NCI-H1930 (cell line): ENCODE measurements at places on chromosomes 6 and 20.
A peak's percentile ranks its signal among the peaks of the same experiment; 100 is the strongest.

DNA sequence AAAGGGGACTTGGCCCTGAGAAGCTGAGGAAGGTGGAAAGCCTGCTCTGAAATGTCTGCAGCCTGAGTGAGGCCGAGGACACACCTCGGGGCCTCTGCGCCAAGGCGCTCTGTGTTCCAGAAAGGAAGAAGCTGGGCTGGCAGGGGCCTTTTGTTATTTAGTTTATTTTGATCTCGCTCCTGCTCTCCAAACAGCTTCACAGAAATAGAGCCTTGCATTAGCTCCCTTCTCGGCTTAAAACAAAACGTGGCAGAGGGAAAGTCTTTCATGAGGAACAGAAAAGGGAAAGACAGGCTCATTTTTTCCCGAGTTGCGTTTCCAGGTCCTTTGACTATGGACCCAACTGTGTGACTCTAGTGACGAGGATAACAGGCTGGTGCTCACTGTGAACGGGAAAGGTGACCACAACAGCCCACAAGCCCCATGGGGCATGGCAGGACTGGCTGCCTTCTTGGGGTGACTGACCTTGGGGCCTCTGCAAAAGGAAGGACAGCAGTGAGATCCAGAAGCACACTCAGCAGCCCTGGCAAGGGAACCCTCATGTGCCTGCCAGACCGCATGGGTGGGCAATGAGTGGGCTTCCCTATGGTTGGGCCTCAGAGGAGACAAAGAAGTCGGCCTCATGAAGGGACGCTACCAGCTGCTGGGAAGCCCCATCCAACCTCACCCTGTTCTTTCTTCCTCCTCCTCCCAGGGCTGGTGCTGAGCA lies 18.7 kb downstream of the LEMD2 start:
- no peak for DNase-seq

GRCh38 chr6:129485746-129486145 lies 224.2 kb downstream of the ARHGAP18 start:
- no peak for DNase-seq

DNA sequence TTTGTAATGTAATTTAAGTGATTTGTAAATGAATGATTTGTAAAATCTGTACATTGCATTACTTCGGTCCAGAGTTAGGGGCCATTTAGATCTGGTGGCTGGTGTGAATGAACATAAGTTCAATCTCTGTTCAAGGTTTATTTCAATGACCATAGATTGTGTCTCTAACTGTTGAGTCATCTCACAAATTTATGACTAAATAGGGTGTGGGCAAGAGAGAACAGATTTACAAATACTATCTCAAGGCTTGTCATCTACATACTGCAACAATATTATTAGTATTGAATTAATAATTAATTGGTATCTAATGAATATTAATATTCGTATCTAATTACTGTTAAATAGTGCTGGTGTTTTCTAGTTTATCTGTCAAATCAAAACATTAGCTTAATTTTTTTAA lies 115.3 kb upstream of the EDN1 start:
- no peak for DNase-seq

- no peak for DNase-seq
Observed at GRCh38 chr20:38108438-38108985, 56.6 kb downstream of the TGM2 start.

GRCh38 chr6:133683308-133683580 lies 205.7 kb upstream of the TCF21 start:
- DNase-seq: no peak

DNA sequence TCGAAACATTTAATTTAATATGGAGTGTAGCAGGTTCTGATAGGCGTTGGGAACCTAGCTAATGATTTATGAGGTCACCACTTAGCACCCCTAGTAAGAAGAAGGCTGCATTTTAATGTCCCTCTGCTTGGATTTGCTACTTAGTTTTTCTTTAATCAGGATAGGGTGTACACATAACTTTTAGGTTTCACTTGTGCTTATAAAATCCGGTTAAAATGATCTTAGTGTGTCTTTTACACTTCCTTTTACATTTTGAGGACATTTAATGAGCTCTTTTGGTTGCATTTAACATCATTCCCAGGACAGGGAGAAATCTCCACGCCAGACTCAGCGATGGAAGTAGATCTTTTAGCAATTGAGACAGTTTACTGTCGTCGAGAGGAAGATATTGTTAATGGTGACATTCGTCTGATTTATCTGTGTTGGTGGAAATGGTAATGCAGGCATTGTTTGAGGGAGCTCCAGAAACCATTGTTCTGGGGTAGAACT lies 5.6 kb downstream of the TFAP2A start:
- no peak for DNase-seq

- no peak for DNase-seq
Observed at GRCh38 chr6:149940672-149940982, 1.2 kb upstream of the ULBP2 start.

DNA sequence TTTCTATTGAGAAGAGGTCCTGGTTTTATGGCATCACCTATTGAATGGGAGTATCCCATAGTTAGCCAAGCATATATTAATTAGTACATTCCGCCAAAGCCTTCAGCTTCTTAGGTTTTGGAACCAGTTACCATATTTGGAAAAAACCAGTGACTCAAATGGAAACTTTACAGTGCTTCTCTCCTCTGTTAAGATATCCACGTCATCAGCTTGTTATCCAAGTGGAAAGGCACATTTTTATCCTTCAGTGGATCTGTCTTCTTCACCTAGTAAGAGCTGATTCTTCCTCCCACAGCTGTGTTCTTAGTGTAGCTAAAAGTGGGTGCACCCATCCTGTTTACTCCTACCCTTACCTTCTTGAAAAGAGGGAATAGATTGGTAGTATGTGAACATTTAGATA lies 34.5 kb downstream of the TPD52L1 start:
- no peak for DNase-seq

DNA sequence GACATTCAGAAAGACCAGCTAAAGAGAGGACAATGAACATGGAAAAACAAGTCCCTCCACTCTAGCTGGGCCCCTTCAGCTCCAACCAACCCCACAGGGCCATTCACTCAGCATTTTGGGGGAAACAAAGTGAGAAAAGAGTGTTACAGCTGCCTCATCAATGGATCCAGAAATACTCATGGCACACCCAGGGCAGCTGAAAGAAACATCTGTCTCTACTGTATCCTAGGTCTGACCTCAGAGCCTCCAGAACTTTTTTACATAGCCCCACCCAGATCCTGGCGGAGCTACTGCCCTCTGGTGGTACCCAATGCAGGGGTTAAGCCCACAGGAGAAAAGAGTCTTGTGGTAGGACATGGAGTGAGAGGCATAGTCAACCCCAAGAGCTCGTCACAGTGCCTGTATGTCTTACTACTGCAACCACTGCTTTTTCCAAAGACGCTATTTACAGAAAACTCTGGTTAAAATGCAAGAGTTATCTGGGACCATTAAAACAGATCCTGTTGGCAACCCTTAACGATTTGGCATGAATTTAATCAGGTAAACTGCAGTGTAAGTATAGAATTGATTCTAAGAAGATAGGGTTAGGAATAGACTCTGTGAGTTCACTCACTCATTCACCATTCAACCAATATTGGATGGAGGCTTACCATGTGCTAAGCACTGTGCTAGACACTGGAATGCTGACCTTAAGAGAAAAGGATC lies 37.4 kb upstream of the FAM83C start:
- DNase-seq: peak; percentile 17

DNA sequence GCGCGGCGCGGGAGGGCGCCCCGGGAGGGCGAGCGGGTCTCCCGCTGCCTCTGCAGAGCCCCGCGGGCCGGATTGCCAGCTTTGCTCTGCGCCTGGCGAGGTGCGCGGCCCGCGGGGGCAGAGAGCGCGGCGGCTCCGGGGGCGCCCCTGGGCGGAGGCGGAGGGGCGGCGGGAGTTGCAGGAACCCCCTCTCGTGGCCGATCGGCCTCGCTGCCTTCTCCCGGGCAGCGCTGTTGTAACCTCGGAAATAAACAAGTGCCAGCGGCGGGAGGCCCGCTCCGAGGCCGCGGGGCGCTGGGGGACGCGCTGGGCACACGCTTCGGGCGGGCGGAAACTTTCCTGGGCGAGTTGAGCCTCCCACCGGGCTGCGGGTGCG lies 1.2 kb downstream of the CDH4 start:
- no peak for DNase-seq

GRCh38 chr6:144582939-144583613 lies 297.9 kb downstream of the UTRN start:
- no peak for DNase-seq

DNA sequence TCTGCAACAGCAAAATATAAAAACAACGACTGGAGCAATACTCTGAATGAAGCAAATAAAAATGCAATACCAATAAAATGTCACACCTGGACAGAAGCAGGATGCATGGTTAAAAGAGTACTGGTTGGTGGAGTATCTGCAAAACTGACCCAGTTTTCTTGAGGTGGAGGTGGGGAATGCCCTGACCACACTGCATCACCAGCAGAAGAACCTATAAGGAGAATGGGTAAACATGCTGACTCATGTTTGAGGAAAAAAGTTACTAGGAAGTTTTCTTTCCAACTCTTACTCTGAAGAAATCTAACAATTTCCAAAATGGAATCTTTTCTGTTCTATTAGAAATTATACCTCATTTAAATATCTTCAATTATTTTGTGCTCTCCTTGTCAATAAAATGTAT lies 43.6 kb downstream of the REPS1 start:
- DNase-seq: no peak

DNA sequence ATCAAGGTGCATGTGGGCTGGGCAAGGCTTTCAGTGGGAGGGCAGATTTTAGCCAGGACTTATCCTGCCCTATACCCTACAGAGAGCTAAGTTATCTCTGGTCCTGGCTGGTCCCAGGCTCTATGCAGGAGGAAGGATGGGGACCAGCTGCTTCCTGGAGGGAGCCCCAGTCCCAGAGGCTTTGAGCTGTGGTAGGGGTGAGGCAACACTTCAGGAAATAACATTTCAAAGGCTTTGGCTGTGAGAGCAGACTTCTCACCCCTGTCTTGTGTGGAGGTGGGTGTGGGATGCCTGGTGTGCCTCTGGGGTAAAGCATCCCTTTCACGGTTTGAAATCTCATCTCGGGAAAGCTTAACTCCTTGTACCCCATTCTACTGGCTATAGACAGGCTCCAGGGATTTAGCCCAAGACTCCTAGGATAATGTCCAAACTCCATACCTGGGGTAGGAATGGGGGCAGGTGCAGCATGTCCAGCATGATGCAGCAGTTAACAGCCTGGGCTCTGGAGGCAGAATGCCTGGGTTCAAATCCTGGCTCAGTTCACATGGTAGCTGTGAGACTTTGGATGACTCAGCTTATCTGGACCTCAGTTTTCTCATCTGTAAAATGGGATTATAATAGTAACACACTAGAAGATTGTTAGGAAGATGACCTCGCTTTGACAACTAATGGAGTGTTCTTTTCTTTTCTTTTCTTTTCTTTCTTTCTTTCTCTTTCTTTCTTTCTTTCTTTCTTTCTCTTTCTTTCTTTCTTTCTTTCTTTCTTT lies 27.5 kb upstream of the SIRPA start:
- no peak for DNase-seq

- no peak for DNase-seq
Observed at GRCh38 chr20:4563031-4563430, 158.7 kb upstream of the PRND start.

GRCh38 chr20:54131675-54132611 lies 41.8 kb downstream of the CYP24A1 start:
- DNase-seq: no peak

DNA sequence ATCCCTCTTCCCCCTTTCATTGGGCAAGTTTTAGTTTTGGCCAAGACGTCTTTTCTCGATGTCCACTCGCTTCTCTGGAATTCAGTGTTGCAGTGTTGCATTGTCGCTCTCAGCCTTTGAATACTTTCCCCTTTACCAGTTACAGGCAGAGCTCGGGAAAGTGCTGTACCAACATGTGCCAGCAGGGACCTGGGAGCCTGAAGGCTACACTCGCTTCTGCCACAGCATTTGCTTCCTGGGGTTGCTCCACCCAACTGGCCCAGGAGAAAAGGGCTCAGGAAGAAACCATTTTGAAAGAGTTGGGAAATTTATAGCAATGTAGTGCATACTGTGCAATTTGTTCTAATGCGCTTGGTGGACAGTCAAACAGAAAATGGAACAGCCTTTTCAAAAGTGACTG lies 78.6 kb downstream of the LINC00237 start:
- no peak for DNase-seq

GRCh38 chr6:26017632-26017966 lies 55.0 kb downstream of the TRIM38 start:
- DNase-seq: no peak

DNA sequence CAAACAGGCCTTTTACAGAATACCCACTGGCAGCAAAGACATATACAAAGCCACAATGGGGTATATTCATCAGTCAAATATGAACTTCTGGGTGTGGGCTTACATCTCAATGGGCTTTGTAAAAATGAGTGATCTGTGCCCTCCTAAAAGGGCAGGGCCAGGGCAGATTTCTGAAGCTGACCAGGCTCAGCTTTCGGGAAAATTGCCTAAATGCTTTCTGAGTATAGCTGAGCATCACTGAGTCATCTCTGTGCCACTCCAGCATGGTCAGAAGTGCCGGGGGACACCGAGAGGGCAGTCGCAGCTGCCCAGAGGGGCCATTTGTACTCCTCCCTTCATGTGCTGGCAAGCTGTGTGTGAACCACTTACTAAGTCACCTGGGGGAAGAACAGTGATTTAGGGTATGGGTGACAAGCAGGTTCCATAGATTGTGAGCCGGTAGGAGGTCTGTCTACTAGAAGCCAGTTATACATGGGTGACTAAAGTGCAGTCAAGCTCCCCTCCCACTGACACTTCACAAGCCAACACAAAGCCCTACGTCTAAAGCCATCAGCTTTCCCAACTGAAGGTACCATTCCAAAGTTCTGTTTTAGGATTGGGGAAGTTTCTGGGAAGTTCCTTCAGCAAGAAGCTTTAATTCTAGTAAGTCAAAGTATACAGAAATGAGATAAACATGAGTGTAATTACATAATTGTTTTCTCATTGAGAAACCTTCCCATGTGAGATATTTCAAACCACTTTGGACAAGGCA lies 147.6 kb upstream of the TAB2 start:
- DNase-seq: no peak

- no peak for DNase-seq
Observed at GRCh38 chr6:39005774-39006173, 42.8 kb upstream of the GLP1R start.

DNA sequence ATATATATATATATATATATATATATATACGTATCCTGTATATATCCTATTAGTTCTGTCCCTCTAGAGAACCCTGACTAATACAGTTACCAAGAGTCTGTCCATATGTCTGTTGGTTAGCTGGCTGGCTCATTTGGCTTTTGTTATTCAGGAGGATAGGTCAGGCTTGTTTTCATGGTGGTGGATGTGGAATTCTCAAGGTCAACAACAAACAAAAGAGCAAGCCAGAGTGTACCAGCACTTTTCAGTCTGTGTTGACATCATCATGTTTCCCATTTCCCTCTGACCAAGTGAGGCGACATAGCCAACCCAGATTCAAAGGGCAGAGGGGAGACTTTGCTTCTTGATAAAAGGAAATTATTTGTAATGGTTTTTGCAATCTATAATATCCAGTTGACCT lies 88.5 kb upstream of the PTCHD4 start:
- no peak for DNase-seq

GRCh38 chr6:108650781-108651180 lies 90.1 kb downstream of the FOXO3 start:
- DNase-seq: no peak

DNA sequence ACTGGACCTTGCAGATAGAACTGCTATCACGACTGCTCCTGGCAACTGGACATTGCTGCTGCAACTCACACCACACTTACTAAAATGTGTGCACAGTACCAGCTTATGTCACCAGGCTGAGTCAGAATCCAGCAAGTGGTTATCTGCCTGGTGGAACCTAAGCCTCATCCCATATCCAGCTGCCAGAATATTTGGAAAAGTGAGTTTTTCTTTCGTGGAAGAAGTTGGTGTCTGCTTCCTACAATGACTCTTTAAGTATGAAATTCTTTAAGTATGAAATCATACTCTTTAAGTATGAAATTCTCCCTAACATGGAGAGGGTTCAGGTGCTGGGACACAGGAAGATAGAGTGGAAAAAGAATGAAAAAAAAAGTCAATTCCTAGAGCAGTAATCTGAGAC lies 16.4 kb upstream of the POLR1H start:
- DNase-seq: no peak
